ENCODE measurements at places on chromosomes 13 and 19. TPM values are rescaled to one million over a fixed set of nuclear protein-coding genes. Genes with fewer than 3 reads are reported as not detected.

The ZNF536 gene
- not detected for total RNA-seq

- no peak for DNase-seq
These were observed 25.2 kb downstream of the RXFP2 start for GRCh38 chr13:31764556-31764955.

The MAG gene
- 6.4 TPM for total RNA-seq

DNA sequence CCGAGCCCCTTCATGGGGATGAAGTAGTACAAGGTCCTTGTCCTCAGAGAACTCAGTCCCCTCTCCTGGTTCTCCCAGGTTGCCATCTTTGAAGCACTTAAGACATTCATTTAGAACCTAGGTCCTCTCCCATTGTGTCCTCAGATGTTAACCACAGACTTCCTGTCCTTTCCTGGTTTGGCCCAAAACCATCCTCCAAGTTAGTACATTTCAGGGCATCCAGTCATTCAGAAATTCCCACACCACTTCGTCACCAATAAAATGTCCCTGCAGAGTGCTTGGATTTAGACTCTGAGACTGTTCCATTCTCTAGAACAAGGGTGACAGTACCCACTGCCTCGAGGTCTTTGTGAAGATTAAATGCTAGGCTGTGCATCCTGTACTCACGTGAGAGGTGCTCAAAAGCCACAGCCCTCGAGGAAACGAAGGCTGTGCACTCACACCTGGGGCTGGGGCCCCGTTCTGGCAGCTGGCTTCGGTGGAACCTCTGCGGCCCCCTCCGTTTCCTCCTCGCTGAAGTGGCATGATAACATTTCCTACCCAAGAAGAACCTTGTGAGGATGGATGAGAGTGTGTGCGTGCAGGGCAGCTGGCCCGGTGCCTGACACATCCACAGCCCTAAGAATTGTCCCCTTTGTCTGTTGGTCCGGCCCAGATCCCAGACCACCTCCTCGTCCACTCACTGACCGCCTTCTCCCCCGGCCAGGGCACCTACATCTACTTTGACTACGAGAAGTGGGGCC lies 4.7 kb downstream of the LENG1 start:
- DNase-seq: no peak

- DNase-seq: no peak
These were observed 1461.9 kb downstream of the UQCRFS1 start for GRCh38 chr19:27751044-27751391.

DNA sequence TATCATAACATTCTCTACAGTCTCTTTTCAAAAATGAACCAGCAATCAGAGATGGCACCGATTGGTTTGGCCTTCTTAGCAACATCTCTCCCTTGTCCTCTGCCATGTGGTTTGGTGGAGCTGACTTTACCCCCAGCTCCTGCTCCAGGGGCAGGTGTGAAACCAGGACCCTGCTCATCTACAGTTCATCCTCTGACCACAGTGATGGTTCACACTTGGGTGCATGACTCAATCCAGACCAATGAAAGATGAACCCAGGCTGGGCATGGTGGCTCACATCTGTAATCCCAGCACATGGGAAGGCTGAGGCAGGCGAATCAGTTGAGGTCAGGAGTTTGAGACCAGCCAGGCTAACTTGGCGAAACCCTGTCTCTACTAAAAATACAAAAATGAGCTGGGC lies 33.6 kb upstream of the FFAR2 start:
- DNase-seq: no peak

The ETV2 gene
- 2.9 TPM for total RNA-seq

The SLC46A3 gene
- total RNA-seq: 0.66 TPM

DNA sequence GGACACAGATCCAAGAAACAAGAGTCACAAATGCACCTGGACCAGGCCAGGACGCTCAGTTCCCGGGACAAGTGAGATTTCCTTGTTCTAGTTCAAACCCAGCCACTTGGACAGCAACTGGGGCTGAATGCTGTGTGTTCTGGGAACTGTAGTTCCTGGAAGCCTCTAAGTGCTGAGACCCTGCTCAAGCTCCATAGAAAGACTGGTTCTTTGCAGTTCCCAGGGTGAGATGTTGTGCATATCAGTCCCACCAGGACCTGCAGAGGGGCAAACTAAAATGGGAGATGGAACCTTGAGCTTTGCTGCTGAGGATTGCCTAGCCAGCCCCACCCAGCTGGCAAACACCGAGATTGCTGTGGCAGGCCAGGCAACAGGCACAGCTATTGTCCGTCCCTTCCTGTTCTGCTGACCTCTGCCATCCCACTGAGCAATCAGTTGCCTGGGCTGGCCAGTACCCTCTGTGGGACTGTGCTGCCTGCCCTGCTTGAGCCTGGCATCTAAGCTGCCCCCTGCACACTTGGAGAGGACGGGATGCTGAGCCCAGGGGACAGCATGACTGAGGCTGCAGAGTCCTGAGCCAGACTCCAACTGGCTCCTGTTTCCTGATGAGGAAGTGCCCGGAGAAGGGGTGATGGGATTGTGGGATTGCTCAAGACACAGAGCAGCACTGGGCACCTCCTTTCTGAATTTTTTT lies 1.4 kb upstream of the GIPC1 start:
- DNase-seq: no peak

- no peak for DNase-seq
These were observed 78.7 kb downstream of the RNF17 start for GRCh38 chr13:24842549-24843274.

- no peak for DNase-seq
These were observed 9.3 kb downstream of the C13orf42 start for GRCh38 chr13:51101636-51102235.

Data from K562 (cell line).